ENCODE measurements at places on chromosomes 4 and X. TPM values are rescaled to one million over a fixed set of nuclear protein-coding genes. Genes with fewer than 3 reads are reported as not detected.

DNA sequence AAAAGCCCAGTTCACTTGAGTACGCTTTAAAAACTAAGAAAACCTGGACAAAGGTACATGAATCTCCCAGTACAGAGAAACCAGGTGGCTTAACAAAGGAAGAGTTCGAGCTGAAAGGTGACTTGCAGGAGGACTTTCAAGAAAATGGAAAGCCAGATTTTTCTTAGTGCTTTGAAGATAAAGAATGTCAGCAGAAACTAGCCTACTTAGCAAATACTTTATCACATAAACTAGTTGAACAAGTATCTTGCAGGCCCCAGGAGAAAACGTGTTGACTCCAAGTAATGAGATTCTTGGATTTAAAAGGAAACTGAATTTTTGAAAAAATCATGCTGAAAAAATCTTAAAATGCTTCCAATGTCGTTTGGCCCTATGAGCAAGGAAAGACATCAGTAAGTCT is 26.4 kb downstream of the CDKN2AIP start:
- no peak for DNase-seq

DNA sequence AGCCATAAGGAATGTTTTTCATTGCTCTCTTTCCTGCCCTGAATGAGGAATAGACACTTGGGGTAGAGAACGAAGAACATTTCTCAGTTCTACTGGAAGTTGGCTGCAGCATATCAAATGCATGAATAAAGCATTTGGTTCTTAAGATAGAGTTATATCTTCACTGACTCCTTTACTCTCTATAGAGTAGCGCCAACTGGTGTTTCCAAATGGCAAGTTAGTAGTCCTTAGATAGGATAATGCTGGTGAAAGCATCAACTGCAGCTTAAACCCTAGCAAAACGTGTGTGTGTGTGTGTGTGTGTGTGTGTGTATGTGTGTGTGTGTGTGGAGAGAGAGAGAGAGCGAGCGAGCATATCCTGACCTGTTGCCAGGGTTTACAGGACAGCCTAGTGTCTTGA is 62.2 kb upstream of the FRMPD4 start:
- no peak for DNase-seq

GRCh38 chr4:163542275-163542674 is 47.8 kb downstream of the TMA16 start:
- no peak for DNase-seq

The SERTM2 gene
- total RNA-seq = 0.37 TPM

DNA sequence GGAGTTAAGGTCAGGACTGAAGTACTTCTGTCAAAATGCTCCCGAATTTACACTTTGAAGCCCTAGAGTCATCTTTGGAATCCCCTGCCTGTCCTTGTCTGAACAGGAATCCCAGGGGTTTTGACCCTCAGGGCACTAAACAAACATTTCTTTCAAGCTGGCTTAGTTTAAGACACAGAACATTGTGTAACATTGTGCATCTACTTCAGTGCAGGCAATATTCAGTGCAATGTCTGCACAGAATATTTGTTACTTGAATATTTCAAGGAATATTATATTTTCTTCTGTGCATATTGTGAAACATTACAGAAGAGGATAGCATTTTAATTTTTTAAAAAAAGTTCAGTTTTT is 763.4 kb downstream of the PCDH18 start:
- no peak for DNase-seq

DNA sequence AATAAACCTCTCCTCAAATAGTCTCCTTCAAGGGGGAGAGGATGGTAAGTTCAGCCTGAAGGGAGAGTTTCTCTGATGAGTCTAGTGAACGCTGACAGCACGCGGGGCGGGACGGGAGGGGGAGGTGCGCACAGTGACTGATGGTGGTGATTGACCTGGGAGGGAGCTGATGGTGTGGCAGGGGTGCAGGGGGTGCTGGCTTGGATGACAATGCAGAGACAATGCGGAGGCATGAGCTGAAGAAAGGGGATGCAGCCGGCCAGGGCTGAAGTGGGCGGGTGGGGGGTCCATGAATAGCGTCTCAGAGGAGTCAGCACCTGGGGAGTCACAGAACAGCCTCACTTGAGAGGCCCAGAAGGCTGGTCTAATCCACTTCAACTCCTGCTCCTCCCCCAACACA is 142.5 kb upstream of the PJA1 start:
- no peak for DNase-seq

DNA sequence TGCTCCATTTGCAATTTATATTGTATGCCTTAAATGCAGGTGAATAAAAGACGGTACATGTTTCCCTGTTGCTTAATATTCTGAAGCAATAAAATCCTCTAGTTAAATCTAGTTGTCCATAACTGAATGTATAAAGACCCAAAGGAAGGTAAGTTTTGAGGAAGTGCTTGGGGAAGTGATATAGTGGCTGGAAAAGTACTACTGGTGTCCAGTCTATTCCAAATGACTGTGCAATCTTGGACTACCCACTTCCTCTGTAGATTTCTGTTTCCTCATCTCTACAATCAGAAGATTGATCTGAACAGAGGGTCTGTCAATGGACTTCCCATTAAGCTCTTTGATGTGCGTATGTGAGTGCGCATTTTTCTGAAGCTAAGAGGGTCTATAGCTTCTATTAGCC is 17.0 kb downstream of the SNCA start:
- no peak for DNase-seq

DNA sequence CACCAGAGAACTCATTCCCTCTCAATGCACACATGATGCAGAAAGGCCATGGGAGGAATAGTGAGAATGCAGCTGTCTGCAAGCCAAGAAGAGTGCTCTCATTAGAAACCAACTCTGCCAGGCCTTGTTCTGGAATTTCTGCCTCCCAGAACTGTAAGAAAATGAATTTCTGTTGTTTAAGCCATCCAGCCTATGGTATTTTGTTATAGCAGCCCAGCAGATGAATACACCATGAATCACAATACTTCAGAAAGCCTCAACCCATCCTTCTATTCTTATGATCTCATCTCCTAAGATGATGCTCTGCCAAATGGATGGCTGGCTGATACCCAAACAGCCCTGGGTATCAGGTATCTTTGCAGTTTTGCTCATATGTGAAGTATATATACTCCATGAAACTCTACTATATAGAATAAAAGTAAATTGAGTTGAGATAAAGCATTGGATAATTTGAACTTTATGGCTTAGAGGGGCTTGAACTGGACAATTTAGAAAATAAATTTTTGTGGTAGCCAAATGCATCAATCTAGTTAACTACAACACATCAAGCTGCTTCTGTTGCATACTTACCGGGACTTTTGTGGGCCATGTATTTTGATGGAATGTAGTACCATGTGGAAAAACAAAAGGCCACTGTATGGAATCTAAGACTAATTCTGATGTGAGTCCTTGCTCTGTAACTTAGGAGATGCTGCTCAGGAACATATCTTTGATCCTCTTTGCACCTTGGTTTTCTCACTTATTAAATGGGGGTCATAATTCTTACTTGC is 245.9 kb downstream of the HS3ST1 start:
- DNase-seq = no peak

The CFP gene
- 0.79 TPM for total RNA-seq

The AMER1 gene
- 5.0 TPM for total RNA-seq

GRCh38 chr4:48270951-48271473 is 1.4 kb upstream of the TEC start:
- DNase-seq = no peak

- no peak for DNase-seq
Observed at GRCh38 chr4:152398060-152398459, 137.8 kb downstream of the FBXW7 start.
